ENCODE measurements at places on chromosomes 12 and 14.

DNA sequence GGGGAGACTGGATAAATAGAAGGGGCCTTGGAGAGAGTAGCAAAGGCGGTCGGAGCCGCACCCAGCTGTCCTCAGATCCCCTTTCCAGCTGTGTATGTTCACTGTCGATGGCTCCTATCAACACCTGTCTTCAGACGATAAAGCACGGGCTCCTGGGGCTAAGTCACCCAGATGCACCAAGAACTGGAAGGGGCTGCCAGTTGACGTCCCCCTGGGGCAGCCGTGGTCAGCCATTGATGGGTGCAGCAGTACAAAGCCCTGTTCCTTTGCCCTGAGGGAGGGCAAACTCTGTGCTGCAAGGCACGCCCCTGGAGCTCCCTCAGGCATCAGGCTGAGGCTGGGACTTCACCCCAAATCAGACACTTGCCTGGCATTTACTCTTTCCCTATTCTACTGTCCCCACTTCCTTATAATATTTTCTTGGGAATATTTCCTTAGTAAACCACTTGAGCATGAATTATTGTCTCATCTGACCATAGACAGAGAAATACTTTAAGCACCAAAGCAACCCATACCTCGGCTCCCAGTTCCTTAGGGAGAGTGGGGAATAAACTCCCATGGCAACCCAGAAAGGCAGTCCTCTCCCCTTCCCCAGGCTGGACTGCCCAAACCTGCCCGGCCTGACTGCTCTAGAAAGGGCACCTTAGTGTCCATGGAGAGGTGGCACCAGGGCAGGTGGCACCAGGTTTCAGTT is 59.6 kb upstream of the SCN8A start:
- DNase-seq, result no peak

GRCh38 chr14:47899685-47900084 is 224.3 kb upstream of the MDGA2 start:
- no peak for DNase-seq

DNA sequence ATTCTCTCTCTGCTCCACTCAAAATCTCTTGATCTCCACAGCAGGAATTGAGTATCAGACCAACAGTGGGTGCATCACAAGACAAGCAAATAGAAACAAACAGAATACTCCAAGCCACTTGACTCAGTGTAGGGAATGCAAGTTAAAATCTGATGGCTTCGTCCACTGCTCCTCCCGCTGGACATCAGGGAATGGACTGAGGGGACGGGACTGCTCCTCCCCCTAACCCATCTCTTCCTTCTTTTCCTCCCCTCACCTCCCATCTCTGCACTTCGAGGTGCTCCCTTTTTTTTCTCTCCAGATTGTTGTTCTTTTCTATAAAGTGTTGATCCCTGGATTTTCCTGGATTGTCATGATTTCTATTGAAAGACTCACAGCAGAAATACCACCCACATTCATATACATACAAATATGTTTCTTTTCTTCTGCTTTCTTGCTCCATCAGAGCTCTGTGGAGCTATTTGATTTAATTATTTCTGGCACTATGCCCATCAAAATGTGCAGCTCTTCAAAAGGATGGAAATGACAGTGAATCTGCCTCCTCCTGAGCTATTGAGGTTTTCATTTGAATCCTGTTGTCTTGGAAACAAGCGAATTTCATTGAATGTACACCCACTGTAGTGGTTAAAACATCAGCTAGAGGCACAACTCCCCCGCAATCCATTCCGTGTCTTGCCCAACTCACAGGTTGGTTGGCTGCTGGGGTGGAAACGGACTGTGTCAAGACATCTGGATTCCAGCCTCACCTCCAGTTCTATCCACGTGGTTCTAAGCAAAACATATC is 199.7 kb downstream of the SPTSSA start:
- no peak for DNase-seq

GRCh38 chr14:97640031-97640430 is 842.8 kb downstream of the VRK1 start:
- no peak for DNase-seq

DNA sequence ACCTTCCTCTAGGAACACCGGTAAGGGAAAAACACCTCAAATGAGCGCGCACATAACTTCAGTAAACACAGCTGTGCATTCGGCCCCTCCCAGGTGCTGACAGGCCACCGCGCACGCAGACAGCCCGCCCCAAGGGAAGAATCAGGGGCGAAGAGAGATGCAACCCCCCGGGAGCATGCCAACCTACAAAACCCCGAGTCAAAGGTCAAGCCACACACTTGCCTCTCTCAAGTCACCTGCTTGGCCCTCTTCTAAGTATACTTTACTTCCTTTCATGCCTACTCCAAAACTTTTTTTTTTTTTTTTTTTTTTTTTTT is 2.3 kb upstream of the CYP46A1 start:
- DNase-seq, result no peak

GRCh38 chr12:71546322-71546861 is 106.8 kb downstream of the LGR5 start:
- no peak for DNase-seq

DNA sequence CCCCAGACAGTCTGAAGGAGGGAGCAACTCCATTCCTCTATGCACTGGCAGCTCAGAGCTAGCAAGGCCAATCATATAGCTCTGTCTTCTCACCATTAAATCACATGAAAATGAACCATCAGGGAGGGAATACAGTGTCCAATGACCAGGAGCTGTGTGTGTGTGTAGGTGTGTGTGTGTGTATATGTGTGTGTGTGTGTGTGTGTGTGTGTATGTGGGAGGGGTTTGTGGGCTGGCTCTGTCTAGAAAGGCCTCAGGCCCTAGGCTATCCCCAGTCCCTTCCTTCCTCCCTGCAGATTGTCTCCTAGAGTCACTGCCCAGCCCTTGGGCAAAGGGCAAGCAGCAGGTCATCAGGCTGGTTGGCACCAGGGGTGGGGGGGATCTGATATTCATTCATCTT is 5.7 kb upstream of the SUSD6 start:
- no peak for DNase-seq

DNA sequence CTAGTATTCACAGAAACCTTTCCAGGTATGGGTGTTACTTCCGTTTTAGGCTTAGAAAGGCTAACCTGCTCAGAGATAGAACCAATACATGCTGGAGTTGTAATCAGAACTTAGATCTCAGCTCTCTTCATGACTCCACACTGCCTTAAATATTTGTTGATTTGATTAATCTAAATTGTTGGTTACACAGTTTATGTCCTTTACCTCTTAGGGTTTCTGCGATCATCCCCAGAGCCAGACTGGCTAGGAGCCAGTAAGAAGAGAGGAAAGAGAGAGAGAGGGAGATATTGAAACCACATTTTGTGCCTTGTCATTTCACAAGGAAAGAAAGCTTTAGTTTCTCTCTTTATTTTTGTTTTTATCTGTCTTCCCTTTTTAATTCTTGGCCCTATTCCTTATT is 16.8 kb upstream of the MGP start:
- DNase-seq, result no peak

DNA sequence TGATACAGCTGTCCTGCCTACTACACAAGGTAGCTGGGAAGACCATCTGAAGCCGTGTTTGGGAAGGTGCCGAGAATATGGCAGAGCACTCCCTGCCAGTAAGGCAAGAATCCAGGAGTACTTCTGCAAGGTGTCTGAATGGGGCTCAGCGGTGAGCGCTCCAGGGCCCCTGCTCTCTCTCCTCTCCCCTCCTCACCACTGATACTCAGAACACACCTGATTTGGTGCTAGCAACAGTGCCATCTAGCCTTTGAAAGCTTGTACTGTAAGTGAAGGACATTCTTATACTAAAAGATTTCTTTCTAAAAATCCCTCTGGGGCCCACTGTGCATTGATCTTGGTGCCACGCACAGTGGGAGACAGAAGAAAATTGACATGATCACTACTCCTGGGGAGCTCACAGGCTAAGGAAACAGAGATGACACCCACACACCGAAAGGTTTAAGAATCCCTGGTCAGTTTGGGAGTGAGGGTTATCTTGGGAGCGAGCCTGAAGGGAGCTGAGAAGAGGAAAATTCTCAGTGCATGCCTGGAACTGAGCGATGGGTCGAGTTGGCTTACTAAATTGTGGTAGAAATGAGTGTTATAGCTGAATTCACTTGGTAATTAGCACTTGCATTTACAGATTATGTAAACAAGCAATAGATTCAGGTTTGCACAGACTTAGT is 216.9 kb downstream of the NTF3 start:
- DNase-seq, result peak; percentile 51
